Breast epithelium (tissue), 4 donors: ENCODE measurements at places on chromosomes 11 and 22.
A peak's percentile ranks its signal among the peaks of the same experiment; 100 is the strongest.

DNA sequence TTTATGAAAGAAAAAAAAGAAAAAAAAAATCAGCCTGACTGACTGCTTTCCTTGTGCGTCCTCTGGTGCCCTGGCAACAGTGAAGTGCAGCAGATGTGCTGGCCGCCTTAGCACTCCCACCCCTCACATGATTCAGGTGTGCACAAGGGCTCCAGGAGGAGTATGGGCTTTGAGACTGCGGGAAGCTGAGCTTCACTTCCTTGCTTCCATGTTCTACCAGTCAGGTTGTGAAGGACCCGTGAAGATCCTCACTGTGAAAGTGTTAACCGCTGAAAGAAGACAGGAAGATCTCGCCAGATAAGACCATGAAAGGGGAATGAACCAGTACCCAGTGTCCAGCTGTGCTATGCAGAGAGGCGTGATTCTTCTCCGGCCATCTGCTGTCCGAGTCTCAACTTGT, 48.2 kb downstream of the HIRA start:
- no peak for DNase-seq

DNA sequence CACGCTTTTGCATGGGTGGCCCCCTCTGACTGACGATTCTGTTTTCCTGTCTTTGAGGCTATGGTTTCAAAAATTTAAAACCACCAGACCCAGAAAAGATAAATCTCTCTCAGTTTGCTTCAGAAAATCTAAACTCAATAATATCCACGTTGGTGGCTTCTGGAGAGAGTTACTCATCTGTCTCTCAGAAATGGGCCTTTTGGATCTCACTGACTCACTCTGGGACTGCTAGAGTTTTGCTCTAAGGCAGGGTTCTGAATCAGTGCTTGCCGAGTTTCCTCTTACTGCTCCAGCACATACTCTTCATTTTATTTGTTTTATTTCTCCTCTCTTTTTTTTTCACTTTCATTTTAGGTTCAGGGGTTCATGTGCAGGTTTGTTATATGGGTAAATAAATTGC, 305.7 kb downstream of the BLID start:
- no peak for DNase-seq

GRCh38 chr11:26909991-26910591, 83.8 kb upstream of the FIBIN start:
- DNase-seq, result no peak

- peak; percentile 70 for DNase-seq
Observed at GRCh38 chr11:59755701-59756557, 753 bp downstream of the STX3 start.

DNA sequence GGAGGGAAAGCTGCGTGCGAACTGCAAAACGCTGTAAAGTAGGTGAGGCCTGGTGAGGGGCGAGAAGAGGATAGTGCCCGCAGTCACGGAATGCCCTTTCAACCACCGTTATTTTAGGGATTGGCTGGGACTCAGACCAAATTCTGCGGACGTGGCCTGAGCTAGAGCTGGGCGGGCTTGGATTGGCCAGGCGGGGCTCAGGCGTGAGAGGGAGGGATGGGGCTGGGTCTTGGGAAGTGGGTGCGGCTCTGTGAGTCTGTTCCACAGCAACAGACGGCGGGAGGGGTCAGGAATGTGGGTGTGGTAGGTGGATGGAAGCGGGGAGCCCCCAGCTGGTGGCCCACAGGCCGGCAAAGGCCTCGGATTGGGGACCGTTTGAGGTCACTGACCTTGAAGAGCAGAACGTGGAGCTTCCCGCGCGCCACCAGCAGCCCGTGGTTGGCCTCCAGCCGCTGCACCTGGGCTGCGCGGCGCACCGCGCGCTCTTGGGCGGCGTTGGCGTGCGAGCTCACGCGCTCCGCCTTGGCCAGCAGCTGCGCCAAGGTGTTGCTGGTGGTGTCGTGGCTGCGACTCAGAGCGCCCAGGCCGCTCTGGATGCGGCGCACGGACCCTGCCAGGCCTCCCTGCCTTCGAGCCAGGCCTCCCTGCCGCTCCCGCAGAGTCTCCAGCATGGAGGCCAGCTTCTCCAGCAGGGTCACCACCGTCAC, 444 bp downstream of the CAVIN3 start:
- DNase-seq, result peak; percentile 78

GRCh38 chr11:129143335-129143734, 48.8 kb downstream of the ARHGAP32 start:
- DNase-seq, result peak; percentile 71

DNA sequence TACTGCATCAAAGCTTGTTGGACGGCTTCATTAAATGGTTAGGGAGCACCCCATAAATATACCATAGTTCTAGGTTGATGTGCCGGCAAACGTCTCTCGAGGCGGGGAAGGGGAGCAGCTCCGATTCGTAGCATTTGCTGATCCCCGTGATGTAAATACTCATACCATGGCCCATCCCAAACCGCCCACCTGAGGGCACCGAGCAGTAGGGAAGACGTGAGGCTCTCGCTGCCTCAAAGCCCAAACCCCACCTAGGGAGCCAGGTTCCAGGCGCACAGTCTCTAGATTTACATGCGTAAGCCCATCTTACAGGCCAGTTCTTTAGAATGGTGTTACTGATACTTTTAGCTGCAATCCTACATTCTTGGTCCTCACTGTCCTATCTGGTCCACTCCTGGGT, 124.0 kb downstream of the FEZ1 start:
- no peak for DNase-seq

DNA sequence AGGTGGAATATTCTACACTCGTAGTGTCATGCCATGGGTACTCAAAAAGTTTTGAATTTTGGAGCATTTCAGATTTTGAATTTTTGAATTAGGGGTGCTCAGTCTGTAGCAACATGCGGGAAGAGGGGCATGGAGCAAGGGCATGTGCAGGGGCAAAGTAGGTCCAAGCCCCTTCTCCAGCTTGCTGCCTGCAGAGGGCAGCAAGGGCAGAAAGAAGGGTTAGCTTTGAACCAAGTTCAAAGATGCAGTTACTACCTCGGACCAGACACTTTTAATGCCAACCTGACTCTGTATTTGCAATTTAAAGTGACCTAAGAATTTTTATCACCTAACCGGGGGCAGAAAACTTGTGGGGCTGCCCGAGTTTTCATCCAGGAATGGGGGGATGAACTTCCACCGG, 68.2 kb downstream of the CD82 start:
- DNase-seq, result no peak

DNA sequence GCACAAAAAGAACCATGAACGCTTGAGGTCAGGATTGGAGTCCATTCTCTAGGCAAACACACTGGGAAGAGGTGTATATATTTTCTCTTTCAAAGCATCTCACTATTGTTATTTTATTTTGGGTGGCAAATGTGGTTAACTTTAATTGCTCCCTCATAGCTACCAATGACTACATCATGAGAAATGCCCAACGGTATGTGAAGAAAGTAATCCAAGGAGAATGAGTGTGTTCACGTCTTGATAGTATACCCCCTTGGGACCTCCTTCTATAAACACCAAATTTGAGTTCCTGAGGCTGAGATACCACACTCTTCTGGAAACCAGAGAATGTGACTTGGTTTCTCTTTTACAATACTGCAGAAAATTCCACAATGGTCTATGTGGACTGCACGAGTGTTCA, 15.8 kb downstream of the OR8D1 start:
- no peak for DNase-seq

- no peak for DNase-seq
Observed at GRCh38 chr11:44684859-44685281, 41.9 kb upstream of the TSPAN18 start.

DNA sequence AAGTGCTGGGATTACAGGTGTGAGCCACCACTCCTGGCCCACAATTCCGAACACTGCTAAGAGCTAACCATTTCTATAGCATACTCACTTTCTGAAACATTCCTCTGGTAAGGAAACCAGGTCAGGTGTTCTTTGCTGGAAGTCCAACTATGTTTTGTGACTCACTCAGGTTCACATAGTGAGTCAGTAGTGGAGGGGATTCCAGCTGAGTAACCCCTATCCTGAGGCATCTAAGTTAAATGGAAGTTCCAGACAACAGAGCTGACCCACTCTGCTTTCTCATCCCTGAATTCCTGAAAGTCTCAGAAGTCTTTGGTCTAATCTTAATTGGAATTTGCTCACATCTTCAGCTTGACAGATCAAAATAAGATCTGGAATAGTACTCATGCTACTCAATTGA, 3.0 kb upstream of the CHRNA10 start:
- no peak for DNase-seq

- peak; percentile 54 for DNase-seq
Observed at GRCh38 chr11:2306452-2306823, 4.6 kb downstream of the TSPAN32 start.

DNA sequence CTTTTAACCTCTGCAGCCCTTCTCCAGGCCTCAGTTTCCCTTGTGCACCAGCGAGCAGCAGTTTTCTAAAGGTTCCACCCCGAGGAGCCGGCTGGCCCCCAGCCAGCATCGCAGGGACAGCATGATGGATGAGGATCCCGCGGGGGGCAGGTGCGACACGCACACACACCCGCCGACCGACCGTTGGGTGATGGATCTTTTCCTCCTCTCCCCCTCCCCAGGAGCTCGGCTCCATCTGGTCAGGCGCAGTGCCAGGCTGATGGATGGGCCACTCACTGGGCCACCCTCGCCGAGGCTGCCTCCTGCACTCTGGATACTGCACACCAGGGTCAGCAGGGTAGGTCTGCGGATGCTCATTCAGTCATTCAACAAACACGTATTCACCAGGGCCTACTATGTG, 12.8 kb upstream of the CABP7 start:
- DNase-seq, result no peak

- no peak for DNase-seq
Observed at GRCh38 chr11:13637125-13638069, 31.1 kb upstream of the FAR1 start.

DNA sequence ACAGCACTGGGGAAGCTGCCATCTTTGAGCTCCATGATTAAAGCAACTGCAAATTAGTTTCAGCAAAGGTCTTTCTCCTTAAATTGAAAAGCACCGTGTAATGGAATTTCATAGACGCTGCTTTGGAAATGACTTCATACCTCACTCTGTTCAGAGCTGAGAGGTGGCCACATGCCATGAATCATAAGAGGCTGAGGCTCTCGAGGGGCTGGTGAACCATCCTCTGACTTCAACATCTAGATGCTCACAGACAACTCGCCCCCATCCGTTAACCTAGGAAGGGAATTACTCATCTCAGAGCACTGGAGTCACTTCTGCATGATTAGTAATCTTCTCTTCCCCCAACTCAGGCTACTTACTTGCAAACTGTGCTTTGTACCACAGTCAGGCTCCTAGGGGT, 122.3 kb downstream of the RCN1 start:
- DNase-seq, result no peak

- DNase-seq, result no peak
Observed at GRCh38 chr11:44823006-44823405, 96.2 kb downstream of the TSPAN18 start.

GRCh38 chr11:11072067-11072466, 214.2 kb upstream of the ZBED5 start:
- DNase-seq, result no peak

DNA sequence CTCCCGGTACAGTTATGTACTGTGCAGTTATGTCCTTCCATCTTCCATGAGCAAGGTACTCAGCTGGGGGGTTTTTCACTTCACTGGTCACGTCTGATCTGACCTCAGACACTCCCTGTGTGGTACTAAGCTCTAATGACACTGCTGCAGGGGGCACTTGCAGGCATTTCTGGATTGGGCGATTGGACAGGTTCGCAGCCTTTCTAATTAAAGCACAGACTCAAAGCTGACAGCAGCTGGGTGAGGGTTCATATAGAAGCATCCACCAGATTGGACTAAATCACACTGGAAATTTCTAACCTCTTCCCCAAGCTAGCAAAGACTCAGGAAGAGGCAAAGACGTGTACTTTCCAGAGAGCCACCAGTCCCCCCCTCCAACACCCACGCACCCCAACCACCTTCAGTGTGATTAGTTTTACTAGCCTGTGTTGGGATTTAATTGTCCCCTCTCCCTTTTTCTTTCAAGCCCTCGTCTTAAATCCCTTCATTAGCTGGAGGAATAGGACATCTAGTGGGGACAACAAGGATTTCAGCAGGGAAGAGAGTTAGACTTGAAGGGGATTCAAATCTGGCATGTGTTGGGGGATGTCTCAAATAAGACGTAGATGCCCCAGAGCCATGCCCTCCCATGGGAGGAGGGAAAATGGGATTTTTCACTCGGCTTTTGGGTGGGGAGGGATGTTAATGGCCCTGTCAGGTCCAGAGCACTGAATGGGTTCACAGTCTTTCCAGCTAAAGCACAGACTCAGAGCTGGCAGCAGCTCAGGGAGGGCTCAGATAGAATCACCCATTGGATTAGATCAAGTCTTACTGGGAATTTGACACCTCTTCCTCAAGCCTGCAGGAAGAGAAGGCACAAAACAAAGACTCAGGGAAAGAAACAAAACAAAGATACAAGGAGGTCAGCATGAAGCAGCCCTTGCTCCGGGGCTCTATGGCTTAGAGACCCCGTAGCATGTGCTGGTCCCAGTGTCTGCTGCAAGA, 10.9 kb downstream of the INS start:
- no peak for DNase-seq

DNA sequence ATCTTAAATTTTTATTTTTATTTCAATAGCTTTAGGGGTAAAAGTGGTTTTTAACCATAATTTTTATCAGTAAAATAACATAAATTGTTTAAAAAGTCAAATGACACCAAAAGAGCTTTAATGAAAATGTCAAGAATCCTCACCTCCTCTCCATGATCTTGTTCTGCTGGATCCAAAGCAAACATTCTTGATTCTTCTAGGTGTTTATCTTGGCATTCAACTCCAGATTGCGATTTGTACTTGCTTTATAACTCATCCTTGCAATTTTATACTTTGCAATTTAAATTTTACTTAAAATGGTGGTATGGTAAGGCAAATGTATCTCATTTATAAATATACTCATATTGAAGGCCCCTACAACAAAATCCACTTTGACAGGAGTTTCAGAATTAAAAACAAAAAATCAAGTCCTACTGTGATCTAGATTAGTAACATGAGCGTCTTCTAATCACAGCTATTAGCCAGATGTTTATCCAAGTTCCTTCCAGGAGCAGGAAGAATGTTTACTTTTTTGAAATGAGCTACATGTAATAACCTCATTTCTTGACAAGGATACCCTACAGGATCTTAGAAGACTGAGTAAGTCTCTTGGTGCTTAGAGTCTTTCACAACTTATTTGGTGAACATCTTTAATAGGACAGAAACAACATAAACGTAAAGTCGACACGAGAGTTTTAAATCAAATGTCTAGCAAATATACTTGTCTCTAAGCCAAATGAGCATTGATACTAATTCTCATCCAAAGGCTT, 72.4 kb upstream of the CARD18 start:
- DNase-seq, result no peak

- no peak for DNase-seq
Observed at GRCh38 chr22:50179937-50180726, 5.6 kb upstream of the TRABD start.

GRCh38 chr11:41284354-41284753, 175.1 kb downstream of the LRRC4C start:
- DNase-seq, result no peak

GRCh38 chr11:133266986-133267385, 265.3 kb downstream of the OPCML start:
- DNase-seq, result no peak
